Esophagus muscularis mucosa (tissue), 4 donors: ENCODE measurements at places on chromosomes 1 and 21. TPM values are rescaled to one million over a fixed set of nuclear protein-coding genes. Genes with fewer than 3 reads are reported as not detected.

The CHIA gene
- total RNA-seq: not detected

The CROCC gene
- total RNA-seq: 36.3 TPM

The STPG1 gene
- total RNA-seq: 3.7 TPM

The MFSD2A gene
- 5.1 TPM for total RNA-seq

The SSR2 gene
- 118 TPM for total RNA-seq

The ANKRD34A gene
- 1.3 TPM for total RNA-seq

The ZMYM1 gene
- total RNA-seq: 13.3 TPM

DNA sequence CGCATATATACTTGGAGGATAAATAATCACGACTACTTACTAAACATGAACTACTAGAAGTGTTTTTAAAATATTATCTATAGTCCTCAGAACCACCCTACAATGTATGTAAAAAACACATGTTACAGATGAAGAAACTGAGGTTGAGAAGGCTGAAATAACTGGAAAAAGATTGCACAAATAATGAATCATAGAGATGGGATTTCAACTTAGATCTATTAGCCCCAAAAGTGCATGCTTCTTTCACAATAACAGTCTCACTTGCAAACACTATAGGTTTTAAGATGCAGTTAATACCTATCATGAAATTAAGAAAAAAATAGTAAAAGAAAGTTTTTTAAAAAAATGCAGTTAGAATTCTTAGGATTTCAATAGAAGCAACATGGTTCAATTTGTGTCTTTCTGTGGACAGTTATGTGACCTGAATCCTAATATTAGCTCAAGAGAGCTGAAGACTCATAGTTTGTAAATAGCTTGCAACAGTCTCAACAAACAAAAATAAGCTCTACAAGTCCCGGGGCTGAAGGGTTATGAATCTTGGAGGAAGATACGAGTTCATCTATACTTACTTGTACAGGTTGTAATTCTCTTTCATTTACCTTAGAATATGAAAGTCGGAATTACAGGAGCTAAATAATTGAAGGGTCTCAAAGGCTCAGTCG lies 58.6 kb upstream of the NTPCR start:
- no peak for DNase-seq
- H3K4me3 ChIP-seq: no peak overlapping the region
- H3K36me3 ChIP-seq: no peaks in the 10 kb centered on the region
- no peaks in the 10 kb centered on the region for H3K4me1 ChIP-seq

DNA sequence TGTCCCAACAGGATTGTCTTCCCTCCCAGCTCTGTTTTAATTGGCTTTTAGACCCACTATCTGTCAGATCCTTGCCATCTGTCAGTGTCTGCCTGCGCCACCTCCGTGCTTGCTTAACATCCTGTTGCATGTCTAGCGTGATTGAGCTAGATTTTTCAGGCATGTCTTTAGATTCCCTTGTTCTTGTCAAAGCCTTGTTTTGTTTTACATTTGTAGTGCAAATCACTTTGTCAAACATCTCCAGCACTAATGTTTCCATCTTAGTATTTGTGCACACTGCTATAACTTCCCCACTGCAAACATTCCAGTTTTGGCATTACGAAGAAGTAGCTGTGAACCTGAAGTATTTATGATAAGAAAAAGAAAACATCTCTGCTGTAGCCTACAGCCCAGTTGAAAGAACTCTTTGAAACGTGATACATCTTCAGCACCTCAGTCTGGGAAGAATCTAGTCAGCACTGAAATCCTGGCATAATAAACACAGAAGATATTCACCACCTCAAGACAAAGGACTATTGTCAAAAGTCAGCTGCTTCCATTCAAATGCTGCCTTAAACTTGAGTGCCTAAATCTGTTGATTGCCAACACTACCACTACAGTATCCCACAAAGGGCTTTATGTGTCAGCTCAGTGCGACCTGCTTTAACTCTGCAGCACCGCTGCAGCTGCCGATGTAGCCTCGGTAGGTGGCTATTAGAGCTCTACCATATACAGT lies 105.0 kb downstream of the FNBP1L start:
- H3K27me3 ChIP-seq: no peaks in the 10 kb centered on the region
- H3K27ac ChIP-seq: peak overlapping the region; percentile 48
- H3K4me1 ChIP-seq: peaks cover 37% of the 10 kb centered on the region
- H3K36me3 ChIP-seq: peaks cover 31% of the 10 kb centered on the region
- H3K4me3 ChIP-seq: no peak overlapping the region
- DNase-seq: no peak

GRCh38 chr1:30787856-30788495 lies 30.4 kb upstream of the LAPTM5 start:
- peaks cover 20% of the 10 kb centered on the region for H3K27me3 ChIP-seq
- no peak for DNase-seq
- no peak overlapping the region for H3K27ac ChIP-seq
- peaks cover 12% of the 10 kb centered on the region for H3K4me1 ChIP-seq
- no peaks in the 10 kb centered on the region for H3K36me3 ChIP-seq

- no peak overlapping the region for H3K4me3 ChIP-seq
- no peaks in the 10 kb centered on the region for H3K4me1 ChIP-seq
- H3K27ac ChIP-seq: no peak overlapping the region
Measured at GRCh38 chr1:116824631-116825206, 70.5 kb downstream of the CD2 start.

- no peaks in the 10 kb centered on the region for H3K36me3 ChIP-seq
- peaks cover 23% of the 10 kb centered on the region for H3K4me1 ChIP-seq
- no peak overlapping the region for H3K27ac ChIP-seq
- no peak for DNase-seq
- H3K4me3 ChIP-seq: no peak overlapping the region
- no peaks in the 10 kb centered on the region for H3K27me3 ChIP-seq
Measured at GRCh38 chr1:179007233-179007632, 18.5 kb upstream of the FAM20B start.

DNA sequence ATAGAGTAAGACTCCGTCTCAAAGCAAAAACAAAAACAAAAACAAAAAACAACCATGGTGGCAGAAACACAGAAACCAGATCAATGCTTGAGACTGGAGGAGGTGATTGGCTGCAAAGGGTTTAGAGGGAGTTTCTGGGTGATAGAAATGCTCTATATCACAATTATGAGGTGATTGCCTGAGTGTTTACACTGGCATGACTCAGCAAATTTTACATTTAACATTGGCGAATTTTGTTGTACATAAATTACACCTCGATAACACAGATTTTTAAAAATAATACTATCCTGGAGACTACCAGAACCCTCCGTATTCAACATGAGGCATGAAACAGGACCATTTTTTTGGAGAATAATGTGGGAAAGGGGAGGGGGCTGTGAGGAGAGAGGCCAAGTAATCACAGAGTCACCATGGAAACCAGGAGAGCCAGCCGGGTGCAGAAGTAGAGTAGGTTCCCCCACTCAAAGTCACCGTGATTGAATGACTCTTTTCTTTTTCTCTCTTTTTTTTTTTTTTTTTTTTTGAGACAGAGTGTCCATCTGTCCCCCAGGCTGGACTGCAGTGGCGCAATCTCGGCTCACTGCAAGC lies 24.3 kb downstream of the HEYL start:
- no peaks in the 10 kb centered on the region for H3K36me3 ChIP-seq
- no peaks in the 10 kb centered on the region for H3K4me1 ChIP-seq
- no peak for DNase-seq
- peaks cover 3% of the 10 kb centered on the region for H3K27me3 ChIP-seq

GRCh38 chr1:30313584-30313983 lies 409.8 kb downstream of the MATN1 start:
- no peak overlapping the region for H3K27ac ChIP-seq
- no peak for DNase-seq
- H3K27me3 ChIP-seq: no peaks in the 10 kb centered on the region
- no peaks in the 10 kb centered on the region for H3K36me3 ChIP-seq

DNA sequence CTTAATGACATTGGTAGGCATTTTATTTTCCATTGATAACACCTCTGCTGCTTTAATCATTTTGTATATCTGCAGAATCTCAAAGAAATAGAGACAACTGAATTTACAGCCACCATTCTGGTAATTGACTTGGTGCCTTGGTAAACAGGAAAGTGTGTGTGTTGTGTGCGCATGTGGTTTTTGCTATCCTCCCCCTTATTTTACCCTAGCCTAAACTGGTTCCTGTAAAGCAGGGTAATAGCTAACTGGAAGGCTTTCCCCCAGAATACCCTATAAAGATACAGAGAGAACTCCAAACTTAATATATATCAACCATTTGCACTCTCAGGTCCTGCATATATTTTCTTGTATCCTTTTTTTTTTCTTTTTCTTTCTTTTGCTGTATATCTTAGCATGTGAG lies 149.5 kb upstream of the ADGRL4 start:
- DNase-seq: no peak
- no peak overlapping the region for H3K27ac ChIP-seq
- no peaks in the 10 kb centered on the region for H3K27me3 ChIP-seq
- H3K4me1 ChIP-seq: peaks cover 18% of the 10 kb centered on the region
- H3K36me3 ChIP-seq: no peaks in the 10 kb centered on the region

DNA sequence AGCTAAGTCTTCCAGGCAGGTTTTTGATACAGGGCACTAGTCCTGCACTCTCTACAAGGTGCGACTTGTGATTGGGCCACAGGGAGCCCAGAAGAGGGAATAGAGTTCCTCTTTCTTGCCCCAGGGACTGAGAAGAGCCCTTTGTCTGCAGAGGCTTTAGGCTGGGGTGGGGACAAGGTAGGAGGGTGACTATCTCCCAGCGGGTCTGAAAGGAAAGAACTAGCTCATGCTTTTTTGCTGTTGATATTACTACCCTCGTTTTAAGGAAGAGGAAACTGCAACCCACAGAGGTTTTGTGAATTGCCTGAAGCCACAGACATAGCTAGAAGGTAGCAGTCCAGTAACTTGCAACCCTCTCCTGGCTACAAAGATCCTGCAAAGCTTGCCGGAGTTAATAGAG lies 615.2 kb downstream of the MATN1 start:
- no peak for DNase-seq
- no peak overlapping the region for H3K27ac ChIP-seq
- no peak overlapping the region for H3K4me3 ChIP-seq

DNA sequence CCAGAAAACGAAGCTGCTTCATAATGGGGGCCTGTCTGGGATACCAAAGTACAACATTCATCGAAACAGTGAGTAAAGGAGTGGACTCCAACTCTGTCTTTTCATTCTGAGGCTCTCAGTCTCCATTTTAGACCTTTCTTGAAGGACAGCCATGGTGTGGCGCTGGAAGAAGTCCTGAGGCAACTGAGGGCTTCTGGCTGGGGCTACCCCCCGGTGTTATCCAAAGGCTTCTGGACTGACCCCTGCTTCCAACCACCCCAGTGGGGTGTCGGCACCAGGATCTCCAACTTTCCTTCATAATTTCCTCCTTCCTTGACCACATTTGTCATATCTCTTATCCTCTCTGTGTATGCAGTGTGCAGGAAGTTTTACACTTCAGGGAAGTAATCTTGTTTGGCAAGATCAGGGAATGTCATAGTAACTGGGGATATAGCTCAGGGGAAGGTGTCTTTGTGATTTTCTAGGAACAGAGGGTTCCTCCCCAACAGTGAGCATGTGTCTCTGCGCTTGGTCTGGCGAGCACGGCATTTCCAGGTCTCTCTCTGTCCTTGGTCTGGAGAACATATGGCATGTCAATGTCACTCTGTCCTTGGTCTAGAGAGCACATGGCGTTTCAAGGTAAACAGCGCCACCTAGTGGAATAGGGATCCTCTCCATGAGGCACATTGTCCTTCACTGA lies 19.4 kb upstream of the BSDC1 start:
- no peaks in the 10 kb centered on the region for H3K4me1 ChIP-seq
- no peak for DNase-seq
- no peak overlapping the region for H3K4me3 ChIP-seq
- no peaks in the 10 kb centered on the region for H3K27me3 ChIP-seq

DNA sequence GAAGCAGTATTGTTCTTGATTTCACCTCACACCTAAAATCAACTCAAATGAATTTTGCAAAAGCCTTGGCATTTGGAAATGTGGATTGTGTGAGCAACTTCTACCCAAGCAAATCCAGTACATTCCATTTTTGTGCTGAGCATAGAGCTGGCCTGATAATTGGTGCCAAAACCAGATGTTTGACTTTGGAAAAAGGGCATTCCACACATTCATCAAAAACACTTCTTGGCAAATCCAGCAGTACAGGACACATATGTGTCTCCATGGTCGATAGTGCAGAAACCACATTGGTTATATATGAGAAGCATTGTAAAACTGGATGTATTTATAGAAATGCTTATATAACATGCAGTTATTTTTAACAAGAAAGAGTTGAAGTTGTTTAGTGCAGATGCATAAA lies 210.4 kb downstream of the KCNK2 start:
- DNase-seq: no peak
- no peaks in the 10 kb centered on the region for H3K36me3 ChIP-seq
- no peak overlapping the region for H3K4me3 ChIP-seq
- no peak overlapping the region for H3K27ac ChIP-seq

DNA sequence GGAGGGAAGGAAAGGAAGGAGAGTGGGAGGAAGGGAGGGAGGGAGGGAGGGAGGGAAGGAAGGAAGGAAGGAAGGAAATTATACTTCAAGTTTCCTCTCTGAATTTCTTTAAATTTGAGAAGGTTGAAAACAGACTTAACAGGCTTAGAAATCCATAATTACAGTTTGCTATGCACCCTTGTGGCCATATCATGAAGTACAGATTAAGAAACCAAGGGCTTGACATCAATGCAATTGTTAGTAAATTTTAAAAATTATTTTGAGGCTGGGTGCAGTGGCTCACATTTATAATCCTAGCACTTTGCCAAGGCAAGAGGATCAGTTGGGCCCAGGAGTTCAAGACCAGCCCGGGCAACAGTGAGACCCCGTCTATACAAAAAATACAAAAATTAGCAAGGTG lies 14.4 kb downstream of the ANP32E start:
- no peak overlapping the region for H3K4me3 ChIP-seq
- H3K27me3 ChIP-seq: no peaks in the 10 kb centered on the region
- H3K36me3 ChIP-seq: peaks cover 42% of the 10 kb centered on the region
- H3K4me1 ChIP-seq: no peaks in the 10 kb centered on the region
- H3K27ac ChIP-seq: no peak overlapping the region

DNA sequence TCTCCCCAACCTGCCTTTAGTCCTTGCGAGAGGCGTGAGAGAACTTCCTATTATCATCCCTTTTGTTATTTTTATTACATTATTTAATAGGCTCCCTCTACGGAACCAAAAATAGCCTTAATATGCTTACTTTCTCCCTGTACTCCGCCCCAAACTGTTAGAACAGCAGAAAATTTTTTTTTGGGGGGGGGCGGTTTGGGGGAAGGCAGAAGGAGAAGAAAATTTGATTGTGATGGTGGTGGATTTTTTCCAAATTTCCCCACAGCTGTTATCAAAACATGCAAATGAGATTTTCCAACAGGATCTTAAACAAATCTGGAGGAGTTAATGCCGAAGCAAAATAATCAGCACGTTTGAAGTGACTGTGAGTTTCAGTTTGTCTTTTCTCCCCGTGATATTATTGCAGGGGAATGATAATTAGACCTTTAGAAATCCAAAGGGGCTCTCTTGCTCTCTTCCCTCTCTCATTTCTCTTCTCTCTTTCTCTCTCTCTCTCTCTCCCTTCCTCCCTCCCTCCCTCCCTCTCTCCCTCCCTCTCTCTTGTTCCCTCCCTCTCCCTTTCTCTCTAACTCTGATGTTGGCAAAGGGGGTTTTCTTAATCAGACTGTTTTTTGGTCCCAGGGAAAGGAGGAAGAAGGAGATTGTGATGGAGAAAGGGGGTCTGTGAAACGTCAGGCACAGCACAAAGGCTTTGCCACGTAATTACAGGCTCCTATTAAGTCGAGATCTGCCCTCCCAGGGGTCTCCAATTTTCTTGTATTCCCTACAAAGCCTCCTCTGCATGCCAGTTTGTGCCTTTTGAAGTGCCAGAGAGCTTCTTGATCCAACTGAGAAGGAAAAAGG lies 1.1 kb upstream of the PRRX1 start:
- peaks cover 98% of the 10 kb centered on the region for H3K27me3 ChIP-seq
- H3K4me3 ChIP-seq: peak overlapping the region; percentile 73
- H3K36me3 ChIP-seq: no peaks in the 10 kb centered on the region
- DNase-seq: no peak
- H3K4me1 ChIP-seq: peaks cover 56% of the 10 kb centered on the region

- no peak for DNase-seq
- H3K4me3 ChIP-seq: no peak overlapping the region
- H3K27ac ChIP-seq: no peak overlapping the region
- no peaks in the 10 kb centered on the region for H3K4me1 ChIP-seq
Measured at GRCh38 chr1:106072909-106073600, 983.4 kb upstream of the PRMT6 start.
